ENCODE measurements at places on chromosomes 11 and 22.

DNA sequence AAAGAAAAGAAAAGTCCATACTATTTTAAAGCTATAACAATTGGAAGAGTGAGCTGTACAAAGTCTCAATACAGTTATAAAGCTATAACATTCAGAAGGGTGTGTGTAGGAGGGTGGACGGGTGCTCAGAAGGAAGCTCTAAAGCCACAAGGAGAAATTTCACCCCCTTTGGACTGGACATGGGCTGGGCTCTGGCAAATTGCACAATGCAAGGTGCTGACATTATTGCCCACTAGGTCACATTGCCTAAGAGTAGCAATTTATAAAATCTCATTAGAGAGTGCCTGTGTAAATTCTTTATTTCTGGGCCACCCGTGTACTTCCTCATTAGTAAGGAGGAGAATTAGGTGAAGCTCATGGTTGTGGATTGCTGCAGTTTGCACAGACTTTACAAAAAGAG, 5.7 kb upstream of the APOBEC3A start:
- H3K36me3 ChIP-seq = no peaks in the 10 kb centered on the region
- H3K4me3 ChIP-seq = no peak overlapping the region
- H3K27me3 ChIP-seq = peaks cover 40% of the 10 kb centered on the region
- no peaks in the 10 kb centered on the region for H3K4me1 ChIP-seq

- DNase-seq = peak; percentile 100
- H3K27me3 ChIP-seq = no peaks in the 10 kb centered on the region
- no peaks in the 10 kb centered on the region for H3K36me3 ChIP-seq
- peak overlapping the region; percentile 43 for H3K4me3 ChIP-seq
- peak overlapping the region; percentile 88 for H3K27ac ChIP-seq
- peaks cover 26% of the 10 kb centered on the region for H3K4me1 ChIP-seq
Measured at GRCh38 chr22:18156878-18157713, 7.1 kb downstream of the USP18 start.

- H3K27me3 ChIP-seq = peaks cover 10% of the 10 kb centered on the region
- H3K36me3 ChIP-seq = no peaks in the 10 kb centered on the region
- no peak overlapping the region for H3K4me3 ChIP-seq
- H3K27ac ChIP-seq = no peak overlapping the region
- no peak for DNase-seq
Measured at GRCh38 chr11:69855421-69855820, 36.2 kb upstream of the FGF3 start.

GRCh38 chr11:123672568-123672967, 18.1 kb upstream of the SCN3B start:
- no peak overlapping the region for H3K27ac ChIP-seq
- peaks cover 22% of the 10 kb centered on the region for H3K27me3 ChIP-seq
- no peak for DNase-seq
- no peak overlapping the region for H3K4me3 ChIP-seq

GRCh38 chr11:118058311-118059245, 18.3 kb upstream of the TMPRSS4 start:
- no peaks in the 10 kb centered on the region for H3K36me3 ChIP-seq
- no peak overlapping the region for H3K4me3 ChIP-seq
- no peak overlapping the region for H3K27ac ChIP-seq
- peaks cover 5% of the 10 kb centered on the region for H3K27me3 ChIP-seq
- H3K4me1 ChIP-seq = no peaks in the 10 kb centered on the region

- peaks cover 11% of the 10 kb centered on the region for H3K4me1 ChIP-seq
- no peak for DNase-seq
- no peak overlapping the region for H3K27ac ChIP-seq
- no peaks in the 10 kb centered on the region for H3K27me3 ChIP-seq
Measured at GRCh38 chr11:128697645-128698174, 3.8 kb downstream of the FLI1 start.

DNA sequence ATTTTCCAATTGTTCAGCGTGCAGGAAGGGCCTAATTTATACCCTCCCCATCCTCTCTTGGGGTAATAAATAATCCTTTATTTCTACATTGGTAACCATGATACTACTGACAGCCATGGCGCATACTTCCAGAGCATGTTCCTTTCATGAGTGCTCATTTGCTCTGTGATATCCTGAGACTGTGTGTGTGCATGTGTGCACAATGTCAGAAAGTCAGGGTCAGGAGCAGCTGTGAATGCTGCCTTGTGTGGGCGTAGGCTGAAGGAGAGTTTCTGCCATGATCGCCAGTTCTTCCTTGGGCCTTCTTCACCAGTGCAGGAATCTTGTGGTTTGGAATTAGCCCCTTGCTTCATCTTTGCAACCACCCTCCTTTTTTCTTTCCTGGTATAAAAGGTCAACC, 10.2 kb downstream of the TUBA8 start:
- H3K27ac ChIP-seq = no peak overlapping the region
- no peaks in the 10 kb centered on the region for H3K27me3 ChIP-seq
- H3K4me1 ChIP-seq = no peaks in the 10 kb centered on the region
- DNase-seq = no peak

- no peak for DNase-seq
- no peaks in the 10 kb centered on the region for H3K36me3 ChIP-seq
- no peaks in the 10 kb centered on the region for H3K4me1 ChIP-seq
- H3K27me3 ChIP-seq = no peaks in the 10 kb centered on the region
- no peak overlapping the region for H3K27ac ChIP-seq
- no peak overlapping the region for H3K4me3 ChIP-seq
Measured at GRCh38 chr11:26014456-26015115, 317.3 kb upstream of the ANO3 start.

DNA sequence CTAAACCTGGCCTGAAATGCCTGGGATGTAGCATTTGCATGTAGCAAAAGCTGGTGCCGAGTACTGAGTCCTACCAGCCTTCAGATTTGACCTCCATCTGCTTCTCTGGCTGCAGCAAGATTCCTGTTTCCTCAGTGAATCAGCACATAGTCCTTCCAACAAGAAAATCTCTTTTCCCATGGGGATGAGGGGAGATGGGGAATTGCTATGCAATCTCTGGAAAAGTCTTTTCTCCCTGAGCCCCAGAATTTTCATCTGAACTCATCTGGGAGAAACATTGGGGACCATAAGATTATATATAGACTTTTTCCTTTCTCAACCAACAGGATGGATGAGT, 32.0 kb upstream of the YWHAH start:
- no peaks in the 10 kb centered on the region for H3K36me3 ChIP-seq
- H3K4me3 ChIP-seq = no peak overlapping the region
- H3K27ac ChIP-seq = peak overlapping the region; percentile 50
- H3K27me3 ChIP-seq = no peaks in the 10 kb centered on the region
- peak; percentile 92 for DNase-seq

- peaks cover 31% of the 10 kb centered on the region for H3K4me1 ChIP-seq
- no peaks in the 10 kb centered on the region for H3K36me3 ChIP-seq
- peaks cover 11% of the 10 kb centered on the region for H3K27me3 ChIP-seq
- no peak overlapping the region for H3K27ac ChIP-seq
Measured at GRCh38 chr22:45904236-45904635, 72.7 kb downstream of the WNT7B start.

- H3K27me3 ChIP-seq = no peaks in the 10 kb centered on the region
- no peak overlapping the region for H3K4me3 ChIP-seq
- no peaks in the 10 kb centered on the region for H3K4me1 ChIP-seq
- H3K36me3 ChIP-seq = no peaks in the 10 kb centered on the region
- H3K27ac ChIP-seq = no peak overlapping the region
Measured at GRCh38 chr11:24056051-24056450, 440.8 kb upstream of the LUZP2 start.

Measured in osteoblast (primary cell).